ENCODE measurements at places on chromosomes 13 and 19.

DNA sequence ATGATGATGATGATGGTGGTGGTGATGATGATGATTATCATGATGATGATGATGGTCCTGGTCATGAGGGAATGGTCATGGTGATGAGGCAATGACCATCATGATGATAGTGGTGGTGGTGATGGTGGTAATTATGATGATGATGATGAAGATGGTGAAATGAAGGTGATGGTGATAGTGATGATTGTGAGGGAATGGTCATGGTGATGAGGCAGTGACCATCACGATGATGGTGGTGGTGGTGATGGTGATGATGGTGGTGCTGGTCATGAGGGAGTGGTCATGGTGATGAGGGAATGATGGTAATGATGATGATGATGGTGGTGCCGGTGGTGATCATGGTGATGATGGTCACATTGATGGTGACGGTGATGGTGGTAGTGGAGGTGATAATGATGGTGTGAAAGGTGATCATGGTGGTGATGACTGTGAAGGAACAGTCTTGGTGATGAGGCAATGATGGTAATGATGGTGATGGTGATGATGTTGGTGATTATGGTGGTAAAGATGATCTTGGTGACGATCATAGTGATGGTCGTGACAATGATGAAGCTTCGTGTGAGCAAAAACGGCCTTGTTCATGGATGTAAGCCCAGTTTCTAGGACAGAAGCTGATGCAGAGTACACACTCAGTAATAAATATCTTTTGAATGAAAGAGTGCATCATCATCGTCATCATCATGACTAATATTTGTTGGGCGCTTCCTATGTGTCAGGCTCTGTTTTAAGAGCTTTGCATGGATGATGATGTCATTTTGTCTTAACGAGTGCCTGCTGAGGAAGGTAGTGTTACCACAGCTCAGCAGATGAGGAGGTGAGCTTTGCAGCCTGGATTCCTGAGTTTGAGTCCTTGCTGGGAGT lies 17.3 kb downstream of the SBK2 start:
- DNase-seq: peak; percentile 77

- DNase-seq: no peak
Measured at GRCh38 chr19:10612499-10613119, 12.7 kb upstream of the SLC44A2 start.

DNA sequence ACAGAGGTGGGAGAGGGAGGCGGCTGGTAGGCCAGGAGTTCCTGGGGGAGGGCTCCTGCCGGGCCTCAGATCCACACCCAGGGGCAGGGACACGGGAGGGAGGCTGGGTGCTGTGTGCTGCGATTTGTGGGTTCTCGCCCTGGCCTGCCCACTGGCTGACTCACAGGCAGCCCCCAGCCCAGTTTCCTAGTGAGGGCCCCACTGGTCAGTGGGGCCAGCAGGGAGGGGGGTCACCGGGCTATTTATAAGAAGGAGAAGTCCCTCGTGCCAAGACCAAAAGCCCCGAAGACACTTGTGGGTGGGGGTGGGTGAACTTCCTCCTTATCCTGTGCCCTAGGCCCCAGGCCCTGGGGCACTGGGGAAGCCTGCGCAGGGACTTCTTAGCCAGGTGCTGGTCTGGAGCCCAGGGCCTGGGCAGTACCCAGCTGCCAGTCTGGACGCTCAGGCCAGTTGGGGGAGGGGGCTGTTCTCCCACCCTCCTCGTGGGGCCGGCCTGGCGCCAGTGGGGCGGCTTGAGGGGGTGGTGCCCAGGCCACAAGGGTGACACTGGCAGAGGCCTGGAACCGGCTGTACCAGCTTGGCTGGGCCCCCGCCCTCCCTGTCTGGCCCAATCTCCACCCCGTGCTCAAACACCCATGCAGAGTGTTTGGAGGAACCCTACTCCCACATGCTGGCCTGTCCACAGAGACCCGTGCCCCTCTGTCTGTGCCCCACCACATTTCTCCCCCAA lies 5.0 kb upstream of the JUNB start:
- peak; percentile 97 for DNase-seq

DNA sequence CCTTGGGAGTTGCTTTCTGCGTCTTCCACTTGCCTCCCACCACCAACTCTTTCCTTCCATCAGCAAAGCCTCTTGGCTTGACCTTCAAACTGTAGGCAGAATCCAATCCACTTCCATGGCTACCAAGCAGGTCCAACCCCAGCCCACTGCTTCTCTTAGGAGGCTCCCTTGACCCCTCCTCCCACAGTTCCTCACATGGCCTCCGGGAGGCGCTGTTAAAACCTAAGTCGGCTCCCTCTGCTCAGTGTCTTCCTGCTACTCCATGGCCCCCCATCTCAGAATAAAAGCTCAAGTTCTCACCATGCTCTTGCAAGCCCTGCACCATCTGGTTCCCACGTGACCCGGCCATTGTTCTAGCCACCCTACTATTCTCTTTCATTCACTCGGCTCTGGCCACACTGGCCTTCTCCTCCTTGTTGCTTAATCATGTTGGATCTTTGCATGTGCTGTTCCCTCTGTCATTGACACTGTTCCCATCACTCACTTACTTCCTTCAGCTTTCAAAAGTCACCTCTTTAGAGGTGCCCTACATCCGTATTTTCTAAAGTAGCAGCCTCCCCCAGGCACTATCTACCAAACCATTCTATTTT lies 7.5 kb downstream of the IZUMO2 start:
- DNase-seq: no peak

- no peak for DNase-seq
Measured at GRCh38 chr19:33040994-33041827, 23.5 kb downstream of the RHPN2 start.

DNA sequence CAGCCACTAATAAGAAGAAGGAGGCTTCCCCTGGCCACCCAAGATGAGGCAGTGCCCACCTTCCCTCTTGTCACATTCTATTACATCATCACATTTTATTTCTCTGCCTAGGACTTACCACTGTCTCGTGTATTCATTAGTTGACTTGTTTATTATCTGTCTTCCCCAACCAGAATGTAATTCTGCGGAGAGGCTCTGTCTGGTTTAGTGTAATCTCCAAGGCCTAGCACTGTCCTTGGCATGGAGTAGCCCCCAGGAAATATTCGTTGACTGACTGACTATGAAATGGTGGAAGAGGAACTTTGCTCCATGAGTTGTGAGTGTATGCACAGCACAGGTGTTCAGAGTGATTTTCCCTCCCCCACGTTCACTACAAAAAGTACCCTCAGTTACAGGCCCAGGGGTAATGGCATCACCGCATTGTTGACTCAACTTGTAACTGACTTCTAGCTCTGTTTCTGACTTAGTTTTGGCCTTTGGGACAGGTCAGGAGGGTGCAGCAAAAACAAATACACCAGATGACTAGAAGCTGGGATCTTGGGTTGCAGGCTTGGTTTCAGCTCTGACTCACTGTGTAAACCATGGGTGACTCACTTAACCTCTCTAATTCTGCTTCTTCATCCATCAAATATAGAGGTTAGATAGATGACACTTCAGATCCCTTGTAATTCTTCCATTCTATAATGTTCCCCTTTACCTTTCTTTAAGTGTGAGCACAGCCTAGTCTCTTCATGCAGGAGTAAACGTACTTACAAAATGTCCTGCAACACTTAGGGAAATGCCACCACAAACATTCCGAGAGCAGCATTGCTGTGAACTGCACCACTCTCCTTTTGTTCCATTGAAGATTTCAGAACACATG lies 229.7 kb downstream of the KCNRG start:
- DNase-seq: peak; percentile 86

DNA sequence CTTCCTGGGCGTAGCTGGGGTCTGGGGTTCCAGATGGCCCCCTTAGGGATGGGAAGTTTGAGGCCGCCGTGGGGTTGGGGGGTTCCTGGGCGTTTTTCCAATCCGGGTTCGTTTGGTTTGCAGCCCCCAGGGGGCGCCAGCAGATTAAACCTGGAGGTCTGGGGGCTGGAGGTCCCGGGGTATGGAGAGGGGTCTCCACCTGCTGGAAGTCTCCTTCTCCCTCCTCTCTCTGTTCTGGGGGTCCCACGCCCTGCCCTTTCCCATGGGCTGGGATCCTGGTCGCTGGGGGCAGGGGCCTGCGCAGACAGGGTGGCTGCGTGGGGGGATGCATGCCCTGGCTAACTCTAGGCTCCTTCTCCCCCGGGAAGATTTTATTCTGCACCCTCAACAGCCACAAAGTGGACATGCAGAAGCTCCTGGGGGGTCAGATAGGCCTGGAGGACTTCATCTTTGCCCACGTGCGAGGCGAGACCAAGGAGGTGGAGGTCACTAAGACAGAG lies 899 bp downstream of the GIPC3 start:
- DNase-seq: peak; percentile 37

DNA sequence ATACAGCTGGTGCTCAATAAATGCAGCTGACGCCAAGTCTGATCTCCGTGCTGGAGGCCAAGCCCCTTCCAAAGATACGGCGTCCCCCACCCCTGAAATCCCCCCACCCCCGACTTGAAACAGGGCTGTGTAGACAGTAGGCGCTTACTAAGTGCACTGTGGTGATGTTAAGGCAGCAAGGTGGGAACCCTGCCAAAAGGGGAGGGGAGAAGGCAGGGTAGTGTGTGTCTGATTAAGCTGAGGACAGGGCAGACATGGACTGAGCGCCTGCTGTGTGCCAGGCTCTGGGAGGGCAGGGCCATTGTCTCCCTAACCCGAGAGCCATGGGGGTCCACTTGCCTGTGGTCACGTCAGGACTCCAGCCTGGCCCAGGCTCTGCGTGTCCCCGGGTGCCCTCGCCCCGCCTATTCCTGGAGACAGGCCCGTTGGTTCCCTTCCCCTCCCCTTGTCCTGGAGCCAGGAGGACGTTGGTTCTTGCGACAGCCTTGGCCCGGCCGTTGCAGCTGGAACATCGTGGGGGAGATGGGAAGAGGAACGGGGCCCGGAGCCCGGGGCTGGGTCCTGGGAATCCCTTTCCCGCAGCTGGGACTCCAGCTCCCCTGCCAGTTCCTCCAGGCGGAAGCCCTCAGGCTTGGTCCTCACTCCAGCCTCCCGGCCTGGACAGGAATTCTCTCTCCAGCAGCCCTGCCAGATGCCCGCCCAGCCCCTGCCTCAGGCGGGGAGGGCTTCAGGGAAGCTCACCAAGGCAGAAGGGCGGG lies 1.7 kb upstream of the ELANE start:
- DNase-seq: peak; percentile 82

GRCh38 chr19:5263615-5264014 lies 77.0 kb downstream of the PTPRS start:
- DNase-seq: no peak
